Activated CD4-positive, CD25-positive, alpha-beta regulatory T cell treated with anti-CD3 and anti-CD28 coated beads, Interleukin-2, amount 50 U/mL, for 72 hours (primary cell): ENCODE measurements at places on chromosomes 11 and 22.

GRCh38 chr11:70788248-70789022 is 390.1 kb downstream of the CTTN start:
- no peak for DNase-seq

DNA sequence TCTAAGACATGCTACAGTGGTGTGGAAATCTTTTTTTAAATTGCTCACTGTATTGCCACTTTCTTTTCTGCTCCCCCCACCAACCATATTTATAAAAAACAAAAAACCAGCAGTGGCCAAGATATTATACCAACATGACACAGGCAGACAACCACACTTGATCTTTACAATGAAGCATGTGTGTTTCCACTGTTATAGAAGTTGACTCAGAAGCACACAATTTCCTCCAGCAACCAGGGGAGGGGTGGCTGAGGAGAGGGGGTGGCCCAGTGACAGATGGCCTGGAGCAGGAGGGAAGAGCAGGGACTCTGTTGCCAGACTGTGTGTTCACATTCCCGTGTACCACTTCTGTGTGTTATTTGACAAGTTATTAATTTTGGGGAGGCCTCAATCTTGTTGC is 14.8 kb downstream of the CD59 start:
- no peak for DNase-seq

GRCh38 chr11:103494491-103494890 is 385.3 kb downstream of the DYNC2H1 start:
- no peak for DNase-seq

DNA sequence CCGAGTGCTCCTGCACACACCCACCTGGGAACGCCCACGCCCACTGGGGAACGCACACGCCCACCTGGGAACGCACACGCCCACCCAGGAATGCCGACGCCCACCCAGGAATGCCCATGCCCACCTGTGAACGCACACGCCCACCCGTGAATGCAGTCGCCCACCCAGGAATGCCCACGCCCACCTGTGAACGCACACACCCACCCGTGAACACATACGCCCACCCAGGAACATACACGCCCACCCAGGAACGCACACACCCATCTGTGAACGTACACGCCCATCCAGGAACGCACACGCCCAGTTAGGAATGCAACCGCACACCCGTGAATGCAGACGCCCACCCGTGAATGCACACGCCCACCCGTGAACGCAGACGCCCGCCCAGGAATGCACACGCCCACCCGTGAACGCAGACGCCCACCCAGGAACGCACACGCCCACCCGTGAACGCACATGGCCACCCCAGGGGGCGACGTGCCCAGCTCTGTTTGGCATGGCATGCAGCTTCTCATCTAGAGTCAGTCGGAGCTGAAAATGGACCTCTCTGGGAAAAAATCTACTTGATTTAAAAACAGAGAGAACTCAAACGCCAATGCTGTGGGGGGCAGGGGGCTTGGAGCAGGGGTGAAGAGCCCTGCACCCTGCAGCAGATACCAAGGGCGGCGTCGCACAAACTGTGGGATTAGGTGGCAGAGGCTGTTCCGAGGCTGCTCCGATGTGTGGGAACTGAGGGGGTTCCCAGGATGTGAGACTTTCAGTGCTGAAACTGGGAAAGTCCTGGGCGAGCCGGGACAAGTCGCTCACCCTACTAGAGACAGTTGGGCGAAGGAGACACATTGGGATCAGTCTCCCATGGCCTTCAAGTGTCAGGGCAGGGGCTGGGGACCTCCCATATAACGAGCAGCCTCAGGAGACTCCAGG is 83.3 kb downstream of the MYEOV start:
- DNase-seq = peak; percentile 11

- no peak for DNase-seq
Observed at GRCh38 chr11:16185042-16185441, 171.3 kb downstream of the SOX6 start.
